ENCODE measurements at places on chromosomes 6 and 20.

GRCh38 chr6:36791521-36792135 lies 47.6 kb downstream of the CPNE5 start:
- DNase-seq = no peak

- no peak for DNase-seq
These were observed 15.2 kb upstream of the CST9L start for GRCh38 chr20:23583526-23583925.

- DNase-seq = no peak
These were observed 171.7 kb downstream of the HIVEP2 start for GRCh38 chr6:142773324-142773723.

DNA sequence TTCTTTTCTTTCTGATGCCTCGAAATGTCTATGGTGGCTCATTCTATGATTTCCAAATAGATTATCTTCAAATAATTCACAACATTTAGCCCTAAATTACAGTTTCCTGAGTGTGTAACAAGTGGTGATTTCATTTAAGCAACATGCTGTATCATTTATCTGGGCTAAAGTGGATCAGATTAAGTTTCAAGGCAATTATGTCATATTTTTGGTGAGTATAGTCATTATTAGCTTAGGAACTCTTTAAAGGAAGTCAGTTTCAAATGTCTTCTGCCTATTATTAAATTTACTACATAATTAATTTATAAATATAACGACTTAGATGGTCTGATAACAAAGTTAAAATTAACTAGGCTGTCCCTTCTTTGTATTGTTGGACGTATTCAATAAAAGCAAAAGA lies 847.9 kb upstream of the FLRT3 start:
- no peak for DNase-seq

GRCh38 chr6:158230967-158231550 lies 62.9 kb downstream of the GTF2H5 start:
- DNase-seq = no peak

DNA sequence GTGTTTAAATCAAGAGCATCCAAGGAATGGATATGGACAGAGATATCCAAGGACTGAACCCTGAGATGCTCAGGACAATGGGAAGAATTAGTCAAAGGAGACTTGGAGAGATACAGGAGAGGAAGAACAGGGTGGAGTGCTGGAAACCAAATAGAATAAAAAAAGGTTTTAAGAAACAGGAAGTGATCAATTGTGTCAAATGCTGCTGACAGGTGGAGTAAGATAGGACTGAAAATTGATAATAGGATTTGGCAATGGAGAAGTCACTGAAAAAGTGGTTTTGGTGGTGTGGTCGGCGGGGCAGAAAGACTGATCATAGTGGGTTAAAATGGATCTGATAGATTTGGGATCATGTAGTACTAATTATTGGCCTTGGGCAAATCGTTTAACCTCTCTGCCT lies 37.9 kb upstream of the PNRC1 start:
- DNase-seq = no peak

DNA sequence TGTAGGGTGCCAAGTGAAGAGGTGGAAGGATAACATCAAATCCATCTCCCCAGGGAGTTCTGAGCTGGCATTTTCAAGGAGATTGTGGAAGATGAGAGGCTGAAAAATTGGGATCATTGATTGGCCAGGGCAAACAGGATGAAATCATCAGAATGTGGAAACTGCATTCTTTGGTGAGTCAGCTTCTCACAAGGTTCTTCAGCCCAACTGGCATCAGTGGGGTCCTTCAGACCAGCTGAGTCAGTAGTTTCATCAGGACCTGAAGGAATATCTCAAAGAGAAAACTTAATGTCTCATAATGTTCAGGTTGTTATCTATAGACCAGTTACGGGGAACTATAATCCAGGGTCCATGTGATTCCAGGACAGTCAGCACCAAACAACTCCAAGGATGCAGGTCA lies 195.8 kb downstream of the HAO1 start:
- no peak for DNase-seq

GRCh38 chr6:37665304-37665703 lies 32.4 kb downstream of the MDGA1 start:
- no peak for DNase-seq

- DNase-seq = no peak
These were observed 48.7 kb upstream of the SLCO4A1 start for GRCh38 chr20:62593616-62594015.

- DNase-seq = no peak
These were observed 259.4 kb downstream of the TMEM242 start for GRCh38 chr6:157063923-157064322.

DNA sequence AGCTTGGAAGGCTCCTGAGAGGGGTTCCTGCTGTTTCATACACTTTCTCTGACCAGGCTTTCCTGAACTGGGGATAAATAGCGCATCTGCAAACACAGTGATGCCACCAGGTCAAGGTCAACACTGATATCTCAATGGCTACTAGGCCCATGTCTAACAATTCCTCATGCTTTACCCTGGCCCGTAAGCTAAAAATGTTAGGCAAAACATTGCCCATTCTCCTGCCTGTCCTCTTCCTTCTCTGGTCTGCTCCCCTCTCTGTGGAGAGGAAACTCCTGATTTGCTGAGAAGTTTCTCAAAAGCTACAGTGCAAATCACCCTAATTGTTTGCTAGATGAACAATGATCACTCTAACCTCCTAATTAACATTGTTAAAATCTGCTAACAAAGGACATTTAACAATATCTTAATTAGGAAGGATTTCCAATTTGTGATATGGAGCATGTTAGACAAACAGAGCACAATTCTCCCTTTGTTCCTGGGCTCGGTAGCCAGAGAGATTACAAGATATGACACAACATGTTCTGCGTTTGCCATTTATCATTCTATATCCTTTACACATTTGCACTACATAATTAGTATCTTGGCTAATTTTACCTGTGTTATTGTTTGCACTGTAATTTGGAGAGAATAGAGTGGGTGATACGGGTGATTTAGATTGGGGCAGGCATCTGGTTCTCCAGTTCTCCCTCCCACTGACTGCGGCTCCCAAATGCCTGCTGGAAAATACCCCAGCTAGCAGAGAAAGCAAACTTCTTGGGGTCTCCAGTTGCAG lies 266.8 kb downstream of the CD83 start:
- no peak for DNase-seq

DNA sequence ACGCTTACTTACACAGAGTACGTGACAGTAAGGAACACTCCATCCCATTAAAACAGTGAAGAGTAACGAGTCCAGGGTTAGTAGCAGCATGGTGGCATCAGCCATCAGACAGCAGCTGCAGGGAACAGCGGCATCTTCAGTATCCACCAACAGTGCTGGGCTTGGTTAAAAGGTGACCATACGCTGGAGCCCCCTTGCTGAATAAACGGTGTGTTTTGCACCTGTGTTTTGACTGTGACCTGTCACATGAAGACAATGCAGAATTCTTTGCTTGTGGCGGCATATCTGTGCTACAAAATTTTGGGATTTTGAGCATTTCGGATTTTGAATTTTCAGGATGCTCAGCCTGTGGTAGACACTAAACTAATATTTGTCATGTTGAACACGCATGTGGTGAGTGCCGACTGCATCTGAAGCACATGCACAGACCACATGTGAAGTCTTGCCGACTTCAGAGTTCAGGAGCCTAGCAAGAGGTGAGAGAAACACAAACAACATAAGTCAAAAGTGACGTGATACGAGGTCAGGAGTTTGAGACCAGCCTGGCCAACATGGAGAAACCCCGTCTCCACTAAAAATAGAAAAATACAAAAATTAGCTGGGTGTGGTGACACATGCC lies 69.3 kb upstream of the FRMD1 start:
- DNase-seq = peak; percentile 38

- no peak for DNase-seq
These were observed 223.6 kb downstream of the OGFRL1 start for GRCh38 chr6:71512256-71512655.

GRCh38 chr20:62370115-62370806 lies 3.1 kb upstream of the LAMA5 start:
- DNase-seq = no peak

DNA sequence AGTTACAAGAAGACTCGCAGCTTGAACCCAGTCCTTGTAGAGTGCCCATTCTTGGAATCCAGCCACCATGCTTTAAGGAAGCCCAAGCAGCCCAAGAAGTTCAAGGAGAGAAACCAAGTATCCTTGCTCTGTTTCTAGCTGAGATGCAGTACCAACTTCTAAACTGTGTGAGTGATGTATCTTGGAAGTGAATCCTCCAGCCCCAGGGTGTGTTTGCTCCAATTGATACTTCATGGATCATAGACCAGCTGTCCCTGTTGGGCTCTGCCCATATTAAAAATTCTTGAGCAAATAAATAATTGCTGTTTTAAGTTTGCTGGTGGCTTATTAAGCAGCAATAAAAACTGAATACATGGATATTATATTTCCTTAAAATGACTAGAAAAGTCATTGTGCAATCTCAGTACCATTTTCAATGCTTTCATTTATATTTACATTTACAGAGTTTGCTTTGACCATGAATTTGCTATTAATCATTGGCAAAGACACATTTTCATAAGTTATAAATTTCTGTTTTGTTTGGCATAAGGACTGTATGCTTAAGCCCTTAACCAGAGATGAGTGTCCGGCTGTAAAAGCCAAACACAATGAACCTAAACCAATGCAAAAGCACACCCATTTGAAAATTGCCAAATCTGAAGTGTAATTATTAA lies 9.2 kb downstream of the SPTLC3 start:
- DNase-seq = no peak

- DNase-seq = no peak
These were observed 32.0 kb upstream of the GCM1 start for GRCh38 chr6:53180678-53181077.

GRCh38 chr20:50844430-50845100 lies 49.7 kb downstream of the BCAS4 start:
- no peak for DNase-seq

DNA sequence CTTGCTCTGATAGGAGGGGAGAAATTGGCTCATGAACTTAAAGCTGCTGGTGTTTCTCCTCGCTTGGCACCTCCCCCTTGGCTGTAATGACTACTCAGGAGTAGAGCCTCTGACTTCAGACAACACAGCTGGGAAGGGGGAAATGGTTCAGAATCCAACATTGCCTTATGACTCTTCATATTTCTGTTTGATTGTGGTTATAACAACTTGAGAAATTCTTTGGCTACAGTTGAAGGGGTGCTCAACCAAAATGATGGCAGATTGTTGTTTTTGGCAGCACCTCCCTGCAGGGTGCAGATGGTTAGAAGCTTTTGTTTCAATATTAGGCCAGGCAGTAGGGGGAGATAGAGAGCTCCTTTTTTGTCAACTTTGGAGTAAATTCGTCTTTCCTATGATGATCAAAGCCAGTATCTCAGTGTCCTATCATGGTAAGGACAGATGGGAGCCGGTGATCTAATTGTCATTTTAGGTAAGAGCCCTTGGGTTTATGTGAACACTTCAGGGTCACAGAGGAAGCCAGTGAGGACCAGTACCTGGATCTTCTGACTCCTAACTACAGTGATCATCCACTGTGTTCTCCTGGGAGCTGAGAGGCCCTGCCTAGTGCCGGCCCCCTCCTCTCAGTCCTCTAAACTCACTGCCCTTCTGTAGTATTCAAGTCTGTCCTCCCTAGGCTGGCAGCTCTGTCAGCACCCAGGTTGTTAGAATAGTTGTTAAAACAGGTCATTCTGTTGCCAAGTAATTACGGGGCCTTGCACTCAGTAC lies 39.9 kb downstream of the RPRD1B start:
- no peak for DNase-seq

- no peak for DNase-seq
These were observed 33.0 kb upstream of the KIAA1586 start for GRCh38 chr6:57013521-57013926.

- no peak for DNase-seq
These were observed 20.0 kb upstream of the TRAF3IP2 start for GRCh38 chr6:111625461-111626391.

DNA sequence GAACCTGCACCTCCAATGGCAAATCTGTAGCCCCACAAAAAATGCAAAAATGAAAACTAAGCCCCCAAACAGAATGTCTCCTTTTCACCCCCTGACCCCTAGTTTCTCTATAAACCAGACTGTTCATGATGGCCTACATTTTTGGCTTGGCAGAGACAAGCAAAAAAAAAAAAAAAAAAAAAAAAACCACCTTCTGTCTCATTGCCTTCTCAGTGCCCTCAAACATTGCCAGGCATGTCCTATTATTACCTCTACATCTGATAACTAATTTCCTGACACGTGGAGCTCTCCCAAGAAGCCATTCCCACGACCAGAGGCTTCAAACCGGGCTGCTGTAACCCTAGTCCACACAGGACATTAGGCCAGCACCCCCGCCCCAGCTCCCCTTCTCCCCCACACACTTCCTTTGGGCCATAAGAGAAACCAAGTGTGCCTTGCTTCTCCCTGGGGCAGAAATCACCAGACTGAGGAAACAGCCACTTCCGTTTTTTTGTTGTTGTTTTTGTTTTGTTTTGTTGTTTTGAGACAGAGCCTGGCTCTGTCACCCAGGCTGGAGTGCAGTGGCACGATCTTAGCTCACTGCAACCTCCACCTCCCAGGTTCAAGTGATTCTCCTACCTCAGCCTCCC lies 65.4 kb downstream of the GPR6 start:
- no peak for DNase-seq

DNA sequence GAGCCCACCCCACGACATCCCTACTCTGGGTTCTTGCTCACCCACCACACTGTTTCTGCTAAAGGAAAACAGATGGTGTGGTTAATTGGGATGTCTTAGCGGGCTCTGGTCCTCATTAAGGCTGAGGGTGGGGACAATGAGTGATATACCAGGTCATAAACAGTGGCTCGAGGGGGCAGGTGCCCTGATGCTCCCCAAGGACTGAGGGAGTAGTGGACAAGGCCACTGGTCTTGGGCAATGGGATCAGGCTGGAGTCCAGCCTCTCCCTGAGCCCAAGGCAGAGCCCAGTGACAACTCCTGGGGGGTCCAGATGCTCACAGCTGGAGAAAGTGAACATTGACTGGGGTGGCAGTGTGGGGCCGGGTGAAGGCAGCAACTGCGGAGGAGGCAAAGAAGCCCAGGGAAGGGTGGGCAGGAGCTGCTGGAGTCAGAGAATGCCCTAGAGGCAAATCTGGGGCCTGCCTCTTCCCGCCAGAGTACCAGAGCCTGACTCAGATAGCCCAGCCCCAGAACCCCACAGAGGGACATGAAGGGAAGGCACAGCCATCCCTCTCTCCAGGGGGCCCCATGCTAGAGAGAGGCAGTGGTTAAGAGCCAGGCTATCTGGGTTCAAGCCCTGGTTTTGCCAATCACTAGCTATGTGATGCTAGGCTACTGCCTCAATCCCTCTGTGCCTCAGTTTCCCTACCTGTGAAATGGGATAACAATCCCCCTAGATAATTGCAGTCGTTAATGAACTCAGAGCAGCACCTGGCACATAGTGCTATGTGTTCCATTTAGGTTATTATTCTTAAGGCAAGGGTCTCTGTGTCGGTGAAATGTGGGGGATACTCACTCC lies 72.3 kb downstream of the MRPL14 start:
- no peak for DNase-seq

DNA sequence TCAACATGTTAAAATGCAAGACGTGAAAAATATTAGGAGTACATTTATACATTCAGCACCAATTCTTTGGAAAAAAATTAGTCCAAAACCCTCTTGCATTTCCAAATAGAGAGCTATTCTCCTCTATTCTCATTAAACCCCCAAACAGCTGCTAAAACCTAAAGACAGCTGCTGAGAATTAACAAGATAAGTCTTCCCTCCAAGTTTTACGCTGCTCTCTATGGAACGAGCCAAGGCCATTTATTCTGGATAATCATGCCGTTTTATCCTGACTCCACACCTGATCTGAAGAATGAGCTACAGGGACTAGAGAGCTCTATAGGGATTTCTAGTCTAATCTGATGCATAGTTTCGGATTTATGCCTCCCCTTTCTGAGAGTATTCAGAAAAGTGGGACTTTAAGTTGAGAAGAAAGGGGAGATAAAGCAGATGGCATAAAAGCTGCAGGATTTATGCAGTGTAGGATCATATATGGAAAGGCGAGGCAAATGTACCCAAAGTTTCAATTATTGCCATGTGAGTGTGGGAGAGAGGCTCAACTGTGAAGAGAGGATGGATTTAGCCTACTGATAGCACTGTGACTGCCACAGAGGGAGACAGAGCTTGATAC lies 64.7 kb upstream of the HS3ST5 start:
- DNase-seq = no peak
